ENCODE measurements at places on chromosomes 7 and 10. TPM values are rescaled to one million over a fixed set of nuclear protein-coding genes. Genes with fewer than 3 reads are reported as not detected.

The CFAP43 gene
- total RNA-seq = 0.10 TPM

The CYP3A7 gene
- not detected for total RNA-seq

The CYREN gene
- total RNA-seq = 24.8 TPM

The TMEM213 gene
- not detected for total RNA-seq

The ZP3 gene
- 1.7 TPM for total RNA-seq

The ACTA2 gene
- 1.8 TPM for total RNA-seq

The STAMBPL1 gene
- total RNA-seq = 42.4 TPM

The CLRN3 gene
- total RNA-seq = not detected

The DNAJC12 gene
- total RNA-seq = not detected

The LIPM gene
- total RNA-seq = not detected

The TNRC18 gene
- total RNA-seq = 42.4 TPM

The TMEM176B gene
- 4.7 TPM for total RNA-seq

The PON3 gene
- total RNA-seq = not detected

The OR2A12 gene
- not detected for total RNA-seq

The LCOR gene
- total RNA-seq = 87.7 TPM

The ATOH7 gene
- not detected for total RNA-seq

The PLXNA4 gene
- 2.6 TPM for total RNA-seq

The MINDY3 gene
- 61.1 TPM for total RNA-seq

The CCT6A gene
- 54.6 TPM for total RNA-seq

Data from mononuclear cell (primary cell).